ENCODE measurements at places on chromosomes 6 and 20.

DNA sequence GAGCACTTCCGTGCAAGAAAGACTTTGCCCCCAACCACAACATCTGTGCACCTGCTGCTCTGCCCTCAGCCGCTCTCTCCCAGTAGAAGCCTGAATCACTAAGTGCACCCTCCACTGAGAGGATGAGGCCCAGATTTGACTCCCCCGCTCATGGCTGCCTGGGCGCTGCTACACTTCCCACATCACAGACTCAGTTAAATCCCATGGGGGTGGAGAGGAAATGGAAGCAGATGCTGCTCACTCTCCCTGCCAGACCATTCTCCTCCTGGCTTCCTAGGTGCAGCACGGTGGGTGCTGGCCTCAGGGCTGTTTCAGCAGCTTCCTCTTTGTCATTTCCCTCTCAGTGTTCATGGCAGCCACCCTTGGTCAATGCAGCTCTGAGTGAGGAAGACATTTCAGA lies 4.8 kb downstream of the CST5 start:
- DNase-seq = no peak

- DNase-seq = no peak
These were observed 36.7 kb downstream of the CFAP61 start for GRCh38 chr20:20089018-20089417.

GRCh38 chr6:98823428-98824161 lies 10.8 kb upstream of the POU3F2 start:
- peak; percentile 63 for DNase-seq

DNA sequence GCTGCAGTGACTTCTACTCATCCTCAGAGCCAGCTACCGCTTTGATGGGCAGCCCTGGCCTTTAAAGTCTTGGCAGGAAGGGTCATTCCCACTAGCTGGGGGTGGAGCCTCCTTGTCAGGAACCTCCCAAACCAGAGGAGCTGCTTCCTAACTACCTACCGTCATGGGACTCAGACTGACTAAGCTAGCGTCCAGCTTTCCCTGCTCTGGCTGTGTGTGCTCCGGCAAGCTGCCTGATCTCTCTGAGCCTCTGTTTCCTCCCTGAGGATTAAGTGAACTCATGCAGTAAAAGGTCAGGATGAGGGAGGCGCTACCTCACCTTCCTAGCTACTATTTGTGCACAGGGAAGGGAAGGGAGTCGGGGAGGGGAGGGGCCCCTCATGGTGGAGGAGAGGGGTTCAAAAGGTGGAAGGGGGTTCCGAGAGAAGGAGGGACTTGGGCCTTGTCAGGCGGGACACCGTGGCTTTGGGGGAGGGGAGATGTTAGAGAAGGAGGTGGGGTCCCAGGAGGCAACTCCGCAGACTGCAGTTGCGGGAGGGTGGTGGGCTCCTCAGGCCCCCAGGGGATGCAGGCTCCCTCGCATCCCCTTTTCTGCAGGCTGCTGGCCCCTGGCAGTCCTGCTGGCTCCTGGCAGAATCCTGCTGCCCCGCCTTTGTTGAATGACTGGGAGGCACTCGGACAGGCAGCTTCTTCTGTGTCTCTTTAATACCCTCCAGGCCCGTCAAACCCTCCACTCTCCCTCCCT lies 9.8 kb downstream of the DUSP15 start:
- DNase-seq = no peak

GRCh38 chr20:21143194-21143890 lies 17.5 kb downstream of the KIZ start:
- DNase-seq = no peak

- no peak for DNase-seq
These were observed 40.0 kb downstream of the SF3B5 start for GRCh38 chr6:144055121-144055931.

DNA sequence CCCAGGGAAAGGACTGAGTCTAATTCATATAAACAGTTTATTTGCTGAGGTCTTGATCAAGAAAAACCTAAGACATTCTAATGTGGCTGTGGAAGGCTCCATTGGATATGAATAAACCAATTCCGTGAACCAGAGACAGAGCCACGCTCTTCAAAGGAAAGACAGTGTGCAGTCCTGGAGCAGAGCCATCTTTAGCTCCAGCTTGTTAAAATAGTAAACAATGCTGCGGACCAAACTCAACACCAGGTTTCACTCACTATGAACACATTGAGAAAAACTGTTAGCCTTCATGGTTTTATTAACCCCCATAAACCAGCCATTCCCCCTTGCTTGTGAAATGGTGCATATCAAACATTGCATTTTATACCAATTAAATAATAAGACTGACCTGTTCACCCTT lies 61.9 kb downstream of the COL9A1 start:
- DNase-seq = no peak

DNA sequence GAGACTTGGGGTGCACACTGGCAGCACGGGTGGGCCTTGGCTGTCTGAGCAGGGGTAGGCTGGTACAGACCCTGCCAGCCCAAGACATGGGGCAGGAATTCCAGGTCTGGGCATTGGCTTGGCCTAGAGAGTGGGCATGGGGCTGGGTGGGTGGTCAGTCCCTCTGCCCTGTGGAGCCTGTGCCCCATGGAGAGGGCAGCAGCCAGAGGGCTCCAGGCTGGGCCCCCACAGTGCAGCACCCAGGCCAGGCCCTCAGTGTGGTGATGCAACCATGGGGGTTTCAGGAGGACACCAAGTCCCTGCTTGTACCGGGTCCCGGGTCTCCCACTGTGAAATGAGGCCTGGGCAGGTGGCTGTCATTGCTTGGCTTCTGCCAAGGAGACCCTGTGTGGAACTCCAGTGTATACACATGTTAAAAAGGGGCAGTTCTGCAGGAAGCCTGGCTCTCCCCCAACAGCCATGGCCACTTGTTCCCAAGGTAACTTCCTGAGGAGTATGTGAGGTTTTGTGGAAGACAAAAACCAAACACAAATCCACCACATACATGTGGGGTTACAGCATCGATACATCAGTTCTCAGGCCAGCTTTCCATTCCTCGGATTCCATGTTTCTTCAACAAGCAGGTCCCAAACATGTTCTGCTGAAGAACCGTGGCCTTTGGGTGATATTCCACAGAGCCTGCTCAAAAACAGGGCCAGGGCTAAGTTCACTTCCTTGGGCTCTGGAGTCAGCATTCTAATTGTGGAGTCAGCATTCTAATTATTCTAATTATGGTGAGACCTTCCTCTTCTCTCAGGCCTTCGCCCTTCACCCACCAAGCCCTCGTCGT lies 77.3 kb downstream of the DACT2 start:
- no peak for DNase-seq

DNA sequence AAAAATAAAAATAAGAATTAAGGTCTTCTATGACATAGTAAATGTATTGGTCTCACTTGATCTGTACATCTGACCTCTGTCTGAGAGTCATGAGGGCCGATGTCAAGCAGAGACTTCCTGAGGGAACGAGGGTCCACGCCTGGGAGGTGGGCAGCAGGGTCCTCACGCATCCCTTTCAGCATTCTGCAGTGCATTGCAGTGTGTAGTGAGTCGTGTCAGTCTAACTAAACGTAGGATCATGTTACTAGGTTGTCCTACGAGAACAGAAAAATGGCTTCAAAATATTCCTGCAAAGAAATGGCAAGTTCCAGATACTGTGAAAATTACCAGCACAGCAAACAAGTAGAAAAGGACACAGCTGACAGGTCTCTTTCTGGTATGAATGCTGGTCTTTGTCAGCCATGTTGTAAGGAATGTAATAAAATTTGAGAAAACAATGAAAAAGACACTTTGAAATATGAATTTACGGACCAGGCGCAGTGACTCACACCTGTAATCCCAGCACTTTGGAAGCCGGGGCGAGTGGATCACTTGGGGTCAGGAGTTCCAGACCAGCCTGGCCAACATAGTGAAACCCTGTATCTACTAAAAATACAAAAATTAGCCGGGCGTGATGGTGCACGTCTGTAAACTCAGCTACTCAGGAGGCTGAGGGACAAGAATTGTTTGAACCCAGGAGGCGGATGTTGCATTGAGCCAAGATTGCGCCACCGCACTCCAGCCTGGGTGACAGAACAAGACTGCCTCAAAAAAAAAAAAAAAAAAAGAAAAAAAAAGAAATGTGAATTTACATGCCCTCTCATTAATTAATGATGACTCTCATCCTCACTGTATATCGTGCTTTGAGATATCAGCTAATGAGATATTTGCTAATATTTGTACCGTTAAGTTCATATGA lies 2.4 kb upstream of the AHCY start:
- no peak for DNase-seq

DNA sequence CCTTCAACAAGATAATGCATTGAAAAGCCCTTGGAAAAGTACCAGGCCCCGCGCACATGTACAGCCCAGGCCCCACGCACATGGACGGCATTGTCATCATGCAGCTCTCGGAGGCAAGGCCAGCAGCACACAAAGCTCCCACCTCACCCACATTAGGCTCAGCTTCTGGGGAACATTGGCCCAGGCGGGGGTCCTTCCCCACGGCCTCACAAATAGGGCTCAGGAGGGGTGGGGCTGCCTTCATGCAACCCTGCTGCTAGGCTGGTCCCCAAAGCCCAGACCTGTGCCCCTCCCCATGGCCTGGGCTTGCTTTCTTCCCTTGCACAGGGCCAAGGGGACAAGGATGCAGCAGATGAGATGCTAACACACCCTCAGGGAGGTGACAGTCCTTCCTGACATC lies 26.7 kb downstream of the NPEPL1 start:
- peak; percentile 5 for DNase-seq

GRCh38 chr6:90719321-90720195 lies 132.7 kb upstream of the MAP3K7 start:
- no peak for DNase-seq

DNA sequence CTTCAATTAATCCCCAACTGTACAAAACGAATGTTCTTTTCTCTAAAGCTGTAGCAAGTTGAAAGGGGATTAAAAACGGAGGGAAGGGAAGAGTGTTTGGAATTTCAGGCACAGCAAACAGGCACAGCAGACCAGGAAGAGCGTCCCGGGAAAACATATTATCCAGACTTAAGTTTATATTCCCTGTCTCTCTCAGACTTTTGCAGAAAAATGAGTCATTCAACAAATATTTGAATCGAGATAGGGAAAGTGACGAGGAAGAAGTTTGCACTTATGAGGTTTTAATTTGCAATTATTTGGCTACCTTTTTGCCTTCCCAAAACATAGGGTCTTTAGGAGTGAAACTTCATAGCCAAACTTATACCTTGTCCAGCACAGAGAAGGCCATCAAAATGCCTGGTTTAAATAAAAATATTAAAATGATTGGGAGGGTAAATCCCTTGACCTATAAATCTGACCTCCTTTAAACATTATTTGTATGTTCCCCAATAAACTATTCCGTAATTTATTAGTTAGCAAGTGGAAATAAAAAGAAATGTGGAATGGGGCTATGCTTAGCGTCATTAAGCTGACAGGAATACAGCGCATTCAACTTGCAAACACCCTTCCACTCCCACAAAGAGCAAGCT lies 16.0 kb downstream of the HFE start:
- no peak for DNase-seq

DNA sequence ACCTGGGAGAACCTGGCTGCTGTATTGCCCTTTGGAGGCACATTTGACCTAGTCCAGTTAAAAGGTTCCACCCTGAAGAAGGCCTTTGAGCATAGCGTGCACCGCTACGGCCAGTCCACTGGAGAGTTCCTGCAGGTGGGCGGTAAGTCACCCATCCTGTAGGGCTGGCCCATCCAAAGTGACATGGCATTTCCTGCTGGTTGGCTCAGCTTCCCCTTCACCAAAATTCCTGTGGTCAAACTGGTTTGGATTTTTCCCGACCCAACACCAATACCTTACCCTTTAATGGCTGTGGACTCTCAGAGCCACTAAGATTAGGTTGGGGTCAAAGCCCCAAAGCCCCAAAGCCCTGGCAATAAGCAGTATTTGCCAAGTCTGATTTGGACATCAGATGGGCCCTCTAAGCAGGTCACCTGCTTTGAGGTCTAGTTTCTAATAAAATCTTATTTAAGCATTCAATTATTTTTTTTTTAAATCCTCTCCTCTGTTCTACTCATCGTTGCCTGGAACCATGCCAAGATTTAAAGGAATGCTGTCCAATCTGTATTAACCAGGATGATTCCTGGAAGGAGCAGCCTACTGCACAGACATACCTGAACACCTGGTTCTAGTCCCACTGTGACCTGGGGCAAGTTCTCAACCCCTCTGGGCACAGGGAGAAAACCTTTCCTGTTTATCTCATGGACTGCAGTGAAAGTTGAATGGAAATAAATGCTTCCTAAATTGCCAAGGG lies 40.8 kb downstream of the NT5E start:
- no peak for DNase-seq

GRCh38 chr6:108760126-108761050 lies 87.8 kb upstream of the ARMC2 start:
- no peak for DNase-seq

DNA sequence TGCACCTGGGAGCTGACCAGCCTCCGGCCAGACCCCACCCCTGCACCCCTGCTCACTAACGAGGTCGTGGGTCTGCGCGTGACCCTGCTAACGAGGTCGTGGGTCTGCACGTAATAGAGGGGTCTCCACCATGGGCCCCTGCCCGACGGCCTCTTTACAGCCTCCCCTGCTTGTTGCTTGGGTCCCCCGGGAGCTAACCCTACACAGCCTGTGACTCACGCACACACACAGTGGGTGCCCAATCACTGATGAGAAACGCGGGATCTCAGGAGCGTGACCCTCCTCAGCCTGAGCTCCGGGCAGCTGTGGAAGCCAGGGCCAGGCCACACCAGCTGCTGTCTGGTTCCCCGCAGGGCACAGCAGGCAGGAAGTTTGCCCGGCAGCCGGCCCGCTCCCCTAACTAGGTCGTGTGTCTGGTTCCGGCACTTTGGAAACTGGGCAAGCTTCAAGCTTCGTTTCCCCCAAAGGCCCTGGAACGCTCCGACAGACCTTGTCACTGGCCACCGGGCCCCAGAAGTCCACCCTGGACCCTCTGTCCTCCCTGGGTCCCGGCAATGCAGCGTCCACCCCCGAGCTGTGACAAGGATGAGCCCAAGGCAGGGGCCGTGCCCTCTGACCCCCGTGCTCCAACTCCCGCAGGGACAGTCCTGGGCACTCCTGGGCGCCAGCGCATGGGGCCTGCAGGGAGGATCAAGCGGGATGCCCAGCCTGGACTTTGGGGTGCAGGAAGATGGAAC lies 767 bp downstream of the PTK6 start:
- no peak for DNase-seq

GRCh38 chr20:61970357-61970756 lies 95.3 kb downstream of the TAF4 start:
- DNase-seq = no peak

- DNase-seq = no peak
These were observed 419.2 kb downstream of the EPM2A start for GRCh38 chr6:145315982-145316600.

DNA sequence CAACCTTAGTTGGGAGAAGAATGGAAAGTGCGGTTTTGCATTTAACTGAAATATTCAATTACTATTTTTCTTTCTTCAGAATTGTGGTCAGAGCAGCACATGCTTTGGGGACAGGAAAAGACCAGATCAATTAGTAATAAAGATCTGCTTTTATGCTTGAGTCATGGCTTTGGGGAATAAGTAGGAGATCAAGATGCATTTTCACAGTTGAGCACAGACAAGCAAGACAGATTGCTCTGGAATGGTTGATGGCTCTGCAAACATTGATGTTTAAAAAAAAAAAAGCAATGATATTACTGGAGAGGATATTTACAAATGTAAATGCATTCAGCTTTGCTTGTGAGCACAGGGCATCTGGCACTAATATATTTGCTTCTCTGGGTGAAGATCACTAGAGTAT lies 224.4 kb upstream of the SASH1 start:
- DNase-seq = no peak
